ENCODE measurements at places on chromosomes 1 and 21. TPM values are rescaled to one million over a fixed set of nuclear protein-coding genes. Genes with fewer than 3 reads are reported as not detected.

- peak; percentile 76 for DNase-seq
Observed at GRCh38 chr1:168933141-168933805, 173.2 kb upstream of the ATP1B1 start.

- peak; percentile 37 for DNase-seq
Observed at GRCh38 chr1:201769966-201770365, 59.0 kb upstream of the IPO9 start.

DNA sequence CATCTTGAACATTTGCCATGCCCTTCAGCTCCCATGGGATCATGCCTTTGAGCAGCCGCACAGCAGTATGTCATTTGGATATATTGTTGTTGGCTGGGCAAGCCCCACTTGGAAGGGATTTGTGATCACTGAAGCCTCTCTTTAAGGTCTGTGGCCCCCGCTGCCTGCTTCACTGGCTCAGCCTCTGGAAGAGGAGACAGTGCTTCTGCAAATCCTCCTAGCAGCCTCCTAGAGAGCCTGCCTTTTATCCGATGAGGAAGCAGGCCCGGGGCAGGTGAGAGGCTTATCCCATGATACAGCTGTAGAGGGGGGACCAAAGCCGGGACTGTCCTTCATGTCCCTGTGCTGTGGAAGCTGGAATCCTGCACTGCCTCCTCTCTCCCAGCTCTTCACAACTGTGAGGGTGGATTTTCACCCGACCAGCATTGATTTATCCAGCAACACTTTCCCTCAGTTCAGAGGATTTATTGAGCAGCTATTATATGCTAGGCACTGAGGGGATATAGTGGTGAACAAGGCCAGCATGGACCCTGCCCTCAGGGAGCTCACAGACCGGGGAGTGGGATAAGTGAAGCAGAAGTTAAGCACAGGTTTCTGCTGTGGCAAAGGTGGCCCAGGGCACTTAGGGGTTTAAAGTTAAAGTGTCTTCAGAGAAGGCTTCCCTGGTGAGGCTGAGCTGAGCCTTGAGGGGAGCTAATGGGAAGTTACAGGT lies 3.9 kb downstream of the TMEM61 start:
- DNase-seq, result no peak

- DNase-seq, result no peak
Observed at GRCh38 chr1:175889848-175890247, 146.5 kb upstream of the TNR start.

DNA sequence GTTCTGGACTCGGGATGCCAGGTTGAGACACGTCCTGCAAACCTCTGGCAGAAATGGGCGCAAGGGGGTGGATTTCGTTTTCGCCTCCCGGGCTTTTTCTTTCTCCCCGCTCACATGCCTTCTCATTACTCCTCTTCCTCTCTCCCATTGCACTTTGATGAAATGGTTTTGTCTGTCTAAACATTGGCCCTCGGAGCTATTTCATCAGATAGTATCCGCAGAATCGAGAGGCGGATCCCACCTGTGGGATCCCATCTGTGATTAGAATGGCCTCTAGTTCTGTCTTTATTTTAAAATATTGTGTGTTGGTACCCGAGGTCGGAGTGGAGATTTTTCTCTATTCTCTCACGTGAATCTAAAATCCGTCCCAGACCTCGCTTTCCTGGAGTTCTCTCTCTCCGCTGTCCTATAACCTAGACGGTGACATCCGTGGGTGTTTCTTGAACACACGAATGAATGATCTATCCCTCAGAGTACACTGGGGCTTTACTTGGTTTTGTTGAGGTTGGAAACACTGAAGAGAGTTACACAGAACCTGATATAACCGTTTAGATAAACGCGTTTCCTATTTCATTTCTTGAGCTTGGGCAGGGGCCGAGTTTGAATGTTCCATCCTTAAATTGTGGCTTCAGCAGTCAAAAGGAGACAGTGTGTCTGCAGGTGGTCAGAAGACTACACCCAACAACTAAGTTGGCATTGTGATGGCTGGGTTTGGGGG lies 2.0 kb downstream of the EDARADD start:
- no peak for DNase-seq

- no peak for DNase-seq
Observed at GRCh38 chr1:188325211-188325610, 1496.5 kb downstream of the PLA2G4A start.

- DNase-seq, result no peak
Observed at GRCh38 chr1:177092001-177092400, 72.5 kb downstream of the ASTN1 start.

- DNase-seq, result no peak
Observed at GRCh38 chr1:201098992-201099677, 13.1 kb downstream of the CACNA1S start.

- no peak for DNase-seq
Observed at GRCh38 chr1:155062702-155063411, 683 bp upstream of the EFNA4 start.

GRCh38 chr1:101520302-101520701 lies 283.5 kb downstream of the S1PR1 start:
- DNase-seq, result peak; percentile 32

DNA sequence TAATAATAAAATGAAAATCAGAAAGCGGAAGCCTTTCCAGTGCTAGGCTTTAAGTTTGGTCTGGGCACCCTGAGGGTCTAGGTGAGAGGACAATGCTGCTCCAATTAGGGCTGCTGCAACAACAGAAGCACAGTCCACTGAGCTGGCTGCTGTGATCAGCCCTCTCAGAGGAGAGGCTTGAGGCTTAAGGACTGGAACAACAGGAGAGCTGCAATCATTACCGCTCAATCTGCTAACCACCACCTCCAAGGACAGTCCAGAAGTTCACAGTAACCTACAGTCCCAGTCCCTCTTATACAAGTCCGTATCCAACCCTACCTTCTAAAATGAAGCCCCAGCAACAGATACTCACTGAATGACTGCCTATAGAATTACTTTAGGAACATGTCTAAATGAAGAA lies 62.1 kb downstream of the USP24 start:
- DNase-seq, result no peak

DNA sequence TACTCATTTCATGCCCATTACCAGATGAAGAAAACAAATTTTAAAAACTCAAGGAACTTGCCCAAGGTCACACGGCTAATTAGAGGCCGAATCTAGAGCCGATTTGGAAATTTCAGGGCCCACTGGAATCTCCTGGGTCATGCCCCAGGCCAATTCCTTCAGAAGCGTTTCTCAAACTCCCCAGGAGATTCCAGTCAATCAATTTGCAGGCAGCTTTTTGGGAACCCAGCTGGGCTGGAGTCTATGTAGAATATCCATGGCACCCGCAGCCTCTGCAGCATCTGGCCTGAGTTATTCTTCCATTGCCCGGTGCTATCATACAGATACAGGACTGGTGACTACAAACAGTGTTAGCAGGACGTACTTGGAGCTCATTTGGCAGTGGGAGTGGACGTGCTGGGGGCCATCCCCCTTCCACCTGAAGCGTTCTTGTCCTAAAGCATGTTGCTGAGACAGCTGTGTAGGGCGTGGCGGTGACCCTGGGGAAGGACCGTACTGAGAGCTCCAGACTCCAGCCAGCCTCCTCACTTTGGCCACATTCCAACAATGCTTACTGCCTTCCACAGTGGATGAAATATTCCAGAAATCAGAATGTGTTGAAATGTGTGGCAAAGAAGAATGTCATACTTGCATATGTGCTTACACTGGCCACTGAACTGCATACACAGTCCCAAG lies 38.3 kb downstream of the ABCG1 start:
- peak; percentile 65 for DNase-seq

DNA sequence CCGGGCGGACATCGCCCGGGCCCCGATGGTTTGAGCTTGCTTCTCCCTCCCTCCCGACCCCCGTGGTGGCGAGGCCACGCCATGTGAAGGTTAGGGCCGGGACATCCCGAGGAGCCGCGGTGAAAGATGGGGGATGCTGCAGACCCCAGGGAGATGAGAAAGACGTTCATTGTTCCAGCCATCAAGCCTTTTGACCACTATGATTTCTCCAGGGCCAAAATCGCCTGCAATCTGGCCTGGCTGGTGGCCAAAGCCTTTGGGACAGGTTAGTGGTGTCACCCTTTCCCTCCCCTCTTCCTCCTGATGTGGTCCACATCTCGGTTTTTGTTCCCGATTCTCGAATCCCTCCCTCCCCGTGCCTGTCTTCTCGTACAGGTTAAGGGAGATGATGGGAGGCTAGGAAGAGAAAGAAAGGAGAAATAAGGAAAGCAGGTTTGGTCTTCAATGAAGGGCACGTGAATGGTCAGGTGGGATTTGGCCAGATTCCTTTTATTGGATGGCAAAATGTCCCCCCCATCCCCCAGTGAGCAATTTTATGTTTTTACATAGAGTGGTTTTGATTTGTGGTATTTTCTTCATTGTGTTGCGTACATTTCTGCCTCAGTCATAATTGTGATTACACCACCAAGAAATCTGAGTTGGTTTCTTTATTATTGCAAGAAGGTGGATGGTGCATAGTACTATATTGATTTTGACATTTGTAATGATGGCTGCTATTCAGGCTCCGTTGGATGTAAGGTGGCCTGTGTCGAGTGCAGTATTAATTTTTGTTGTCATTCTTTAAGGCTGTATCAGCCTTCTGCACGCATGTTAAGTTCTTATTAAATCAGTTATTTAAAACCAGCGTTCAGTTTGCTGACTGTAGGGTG lies 1.2 kb downstream of the CAMSAP2 start:
- DNase-seq, result peak; percentile 78

GRCh38 chr1:214397497-214397896 lies 116.5 kb downstream of the SMYD2 start:
- no peak for DNase-seq

- no peak for DNase-seq
Observed at GRCh38 chr1:181345146-181345545, 138.2 kb upstream of the CACNA1E start.

- no peak for DNase-seq
Observed at GRCh38 chr1:155083865-155084721, 5.5 kb downstream of the EFNA3 start.

DNA sequence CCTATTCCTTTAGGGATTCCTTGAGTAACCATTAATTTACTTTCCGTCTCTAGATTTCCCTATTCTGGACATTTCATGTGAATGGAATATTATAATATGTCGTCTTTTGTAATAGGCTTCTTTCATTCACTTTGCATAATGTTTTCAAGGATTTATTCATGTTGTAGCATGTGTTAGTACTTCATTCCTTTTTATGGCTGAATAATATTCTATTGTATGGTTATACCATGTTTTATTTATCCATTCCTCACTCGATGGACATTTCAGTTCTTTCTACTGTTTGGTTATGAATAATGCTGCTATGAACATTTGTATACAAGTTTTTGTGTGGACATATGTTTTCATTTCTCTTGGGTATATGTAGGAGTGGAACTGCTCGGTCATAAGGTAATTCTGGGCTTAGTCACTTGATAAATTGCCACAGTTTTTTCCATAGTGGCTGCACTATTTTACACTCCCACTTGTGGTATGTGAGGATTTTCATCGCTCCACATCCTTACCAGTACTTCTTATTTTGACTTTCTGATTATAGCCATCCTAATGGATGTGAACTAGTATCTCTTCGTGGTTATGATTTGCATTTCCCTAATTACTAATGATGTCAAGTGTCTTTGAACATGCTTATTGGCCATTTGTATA lies 17.7 kb downstream of the PPP2R5A start:
- no peak for DNase-seq

Gene BARHL2
- polyA plus RNA-seq, result not detected

Gene NHLH1
- polyA plus RNA-seq, result 0.49 TPM

Gene FAM167B
- polyA plus RNA-seq, result 3.6 TPM

Gene DENND2D
- polyA plus RNA-seq, result 1.8 TPM

Gene DNAJC16
- polyA plus RNA-seq, result 19.5 TPM

All from muscle of back (tissue), 13 donors.